NCI-H1694 treated with DMSO at 0.1 percent for 48 hours (cell line): ENCODE measurements at places on chromosomes 4 and X.

GRCh38 chr4:108287834-108288413 lies 119.2 kb upstream of the LEF1 start:
- DNase-seq, result no peak

GRCh38 chrX:69398881-69399280 lies 105.2 kb upstream of the NALF2 start:
- DNase-seq, result no peak

GRCh38 chr4:6298035-6298434 lies 28.4 kb downstream of the WFS1 start:
- DNase-seq, result peak; percentile 8

DNA sequence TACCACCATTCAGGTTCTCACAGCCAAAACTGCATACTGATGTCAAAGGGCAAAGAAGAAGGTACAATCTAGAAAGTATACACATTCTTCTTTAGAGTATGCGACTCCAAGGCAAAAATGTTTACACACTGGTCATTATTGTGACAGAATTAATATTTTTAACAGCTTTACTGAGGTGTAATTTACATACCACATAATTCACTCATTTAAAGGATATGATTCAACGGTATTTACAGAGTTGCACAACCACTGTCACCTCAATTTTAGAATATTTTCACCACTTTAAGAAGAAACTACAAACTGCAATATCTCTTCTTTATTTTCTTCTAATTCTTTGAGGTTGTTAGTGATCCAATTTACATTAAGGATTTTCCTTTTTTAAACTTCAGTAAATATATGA lies 325.4 kb upstream of the SMIM31 start:
- no peak for DNase-seq

GRCh38 chrX:78769101-78769755 lies 21.7 kb downstream of the LPAR4 start:
- no peak for DNase-seq

DNA sequence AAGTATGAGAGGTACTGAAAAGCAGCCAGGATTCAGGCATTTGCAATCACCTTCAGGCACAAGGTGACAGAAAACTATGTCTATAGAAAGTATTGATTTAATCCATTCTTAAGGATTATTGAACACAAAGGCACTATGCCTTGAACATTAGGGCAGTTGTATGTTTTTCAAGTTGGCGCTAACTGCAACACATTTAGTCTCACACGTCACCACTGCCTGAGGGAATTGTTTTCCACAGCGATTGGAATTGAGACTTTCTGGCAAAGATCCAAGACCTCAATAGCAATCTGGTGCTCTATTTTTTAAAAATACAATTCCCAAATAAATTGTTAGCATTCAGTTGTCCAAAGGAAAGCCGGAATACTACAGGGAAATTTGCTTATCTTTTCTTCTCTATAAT lies 52.7 kb upstream of the FTHL17 start:
- no peak for DNase-seq

DNA sequence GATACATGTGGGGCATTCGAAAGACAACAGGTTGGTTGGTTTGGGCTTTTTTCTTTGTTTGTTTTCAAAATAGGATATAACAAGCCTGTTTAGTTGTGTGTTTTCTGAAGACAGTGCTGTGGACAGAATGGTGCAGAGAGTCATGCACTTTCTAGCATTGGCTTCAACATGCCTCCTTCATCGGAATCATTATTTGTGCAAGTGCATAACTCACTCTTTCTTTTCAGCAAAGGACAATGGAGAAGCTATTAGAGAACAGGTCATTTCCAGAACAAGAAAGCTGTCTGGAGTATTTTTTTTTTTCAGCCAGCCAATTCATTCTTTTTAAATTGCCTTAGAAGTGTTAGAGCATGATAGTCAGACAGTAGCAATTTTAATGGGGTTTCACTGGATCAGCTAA lies 225.8 kb downstream of the STK32B start:
- DNase-seq, result no peak
